ENCODE measurements at places on chromosomes 5 and 9.
A peak's percentile ranks its signal among the peaks of the same experiment; 100 is the strongest.

DNA sequence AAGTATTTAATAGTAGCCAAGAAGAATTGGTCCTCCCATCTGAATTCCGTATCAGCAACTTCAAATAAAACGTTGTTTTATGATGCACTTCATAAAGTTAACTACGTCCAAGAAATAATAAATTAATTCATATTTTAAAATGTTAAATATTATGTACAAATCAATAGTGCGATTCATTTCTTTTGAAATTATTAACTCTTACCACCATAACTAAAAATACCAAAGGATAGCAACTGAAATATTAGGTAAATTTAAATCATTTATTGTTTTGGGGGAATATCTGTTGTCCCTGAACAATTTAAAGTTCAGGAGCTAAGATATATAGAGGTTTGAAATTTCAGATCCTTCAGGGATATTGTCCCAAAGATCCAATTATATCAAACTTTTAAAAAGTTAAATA lies at the start of gene OR2K2:
TSS of gene OR2K2 (minus strand) at position 101 of the 400 bp plus-strand sequence. CDS start 1,791 bp downstream, outside the sequence.
- no peak for DNase-seq

DNA sequence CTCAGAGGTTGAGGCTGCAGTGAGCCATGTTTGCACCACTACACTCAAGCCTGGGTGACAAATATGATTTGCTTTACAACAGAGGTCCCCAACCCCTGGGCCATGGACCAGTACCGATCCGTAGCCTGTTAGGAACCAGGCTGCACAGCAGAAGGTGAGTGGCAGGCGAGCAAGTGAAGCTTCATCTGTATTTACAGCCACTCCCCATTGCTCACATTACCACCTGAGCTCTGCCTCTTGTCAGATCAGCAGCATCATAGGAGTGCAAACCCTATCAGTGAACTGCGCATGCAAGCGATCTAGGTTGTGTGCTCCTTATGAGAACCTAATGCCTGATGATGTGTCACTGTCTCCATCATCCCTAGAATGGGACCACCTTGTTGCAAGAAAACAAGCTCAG lies 42.5 kb downstream of the SAXO1 start:
- no peak for DNase-seq

DNA sequence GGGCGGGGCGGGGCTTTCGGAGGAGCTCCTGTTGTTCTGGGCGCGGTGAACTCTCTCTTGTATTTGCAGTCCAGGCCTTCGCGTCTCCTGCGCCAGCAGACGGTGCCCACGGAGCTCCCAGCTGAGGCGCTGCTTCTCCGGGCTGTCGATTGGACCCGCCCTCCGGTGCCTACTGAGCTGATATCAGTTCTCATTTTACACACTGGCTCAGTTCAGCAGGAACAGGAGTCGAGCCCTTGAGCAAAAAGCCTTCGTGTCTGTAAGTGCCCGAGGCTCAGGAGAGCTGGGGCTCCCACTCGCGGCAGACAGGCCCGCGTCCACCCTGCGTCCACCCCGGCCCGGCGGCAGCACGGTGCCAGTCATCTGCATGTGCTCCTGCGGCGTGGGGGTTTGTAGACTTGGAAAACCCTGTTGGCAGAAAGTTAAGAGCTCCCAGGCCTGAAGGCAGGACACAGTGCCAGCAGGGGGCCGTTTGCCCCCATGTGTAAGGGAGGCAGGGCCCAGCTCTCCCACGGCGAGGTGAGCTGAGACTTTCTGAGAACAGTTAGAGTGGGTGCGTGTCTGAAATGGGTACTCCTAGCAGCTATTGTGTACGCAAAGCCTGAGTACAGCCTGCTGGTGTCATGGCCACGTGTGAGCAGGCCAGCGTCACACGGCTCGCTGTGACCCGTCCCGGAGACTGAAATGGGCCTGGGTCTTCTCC lies 231.5 kb downstream of the FANCC start:
- DNase-seq: no peak

DNA sequence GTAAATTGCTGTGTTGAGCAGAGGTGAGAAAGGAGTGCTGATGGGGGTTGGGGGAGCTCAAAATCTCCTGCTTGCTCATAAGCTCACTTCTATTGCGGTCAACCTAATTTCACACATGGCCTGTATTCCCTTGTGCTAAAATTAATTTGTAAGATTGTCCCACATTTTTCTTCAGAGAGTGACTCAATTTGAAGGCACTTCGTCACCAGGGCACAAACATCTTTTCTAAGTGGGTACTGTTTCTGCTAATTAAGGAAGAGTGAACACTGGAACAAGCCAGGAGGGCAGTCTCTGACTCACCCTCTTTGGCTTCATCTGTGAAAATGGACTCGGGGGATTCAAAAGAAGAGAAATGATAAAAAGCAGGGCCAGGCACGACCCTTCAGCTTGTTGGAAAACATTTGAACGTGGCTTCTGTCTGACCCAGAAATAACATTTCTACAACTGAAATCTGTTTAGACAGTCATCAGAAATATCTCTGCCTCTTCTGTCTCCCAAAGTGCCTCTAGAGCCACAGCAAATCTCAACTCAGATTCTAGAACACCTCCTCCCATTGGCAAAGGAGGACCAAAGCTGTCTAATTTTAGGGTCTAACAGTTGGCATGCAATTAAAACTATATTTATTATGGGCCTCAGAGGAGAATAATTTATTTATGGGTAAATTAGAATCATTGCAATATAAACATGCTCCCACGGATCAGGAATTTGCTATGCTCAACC lies 49.8 kb downstream of the FEM1C start:
- DNase-seq: no peak

- DNase-seq: peak; percentile 78
Measured at GRCh38 chr5:95712347-95712958, 18.7 kb upstream of the RHOBTB3 start.

DNA sequence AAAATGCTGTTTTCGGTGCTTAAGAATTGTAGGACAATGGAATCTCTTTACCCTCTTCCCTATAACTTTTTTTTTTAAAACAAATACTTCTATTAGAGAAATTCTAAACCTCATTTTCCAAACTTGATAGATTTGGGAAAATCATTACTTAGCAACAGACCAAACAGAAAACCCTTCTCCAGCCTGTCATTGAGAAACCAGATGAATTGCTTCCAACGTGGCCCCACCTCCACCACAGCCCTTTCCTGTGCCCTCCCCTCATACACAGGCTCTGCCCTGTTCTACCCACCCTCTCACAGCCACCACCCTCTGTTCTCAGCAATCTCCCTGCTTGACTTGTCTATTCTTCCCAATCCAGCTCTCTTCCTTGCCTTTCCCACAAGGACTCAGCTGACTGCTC lies 221.2 kb downstream of the DMRT2 start:
- no peak for DNase-seq

GRCh38 chr5:158553962-158554336 lies 545.8 kb downstream of the EBF1 start:
- no peak for DNase-seq

GRCh38 chr9:18184401-18184800 lies 289.6 kb upstream of the ADAMTSL1 start:
- DNase-seq: no peak

DNA sequence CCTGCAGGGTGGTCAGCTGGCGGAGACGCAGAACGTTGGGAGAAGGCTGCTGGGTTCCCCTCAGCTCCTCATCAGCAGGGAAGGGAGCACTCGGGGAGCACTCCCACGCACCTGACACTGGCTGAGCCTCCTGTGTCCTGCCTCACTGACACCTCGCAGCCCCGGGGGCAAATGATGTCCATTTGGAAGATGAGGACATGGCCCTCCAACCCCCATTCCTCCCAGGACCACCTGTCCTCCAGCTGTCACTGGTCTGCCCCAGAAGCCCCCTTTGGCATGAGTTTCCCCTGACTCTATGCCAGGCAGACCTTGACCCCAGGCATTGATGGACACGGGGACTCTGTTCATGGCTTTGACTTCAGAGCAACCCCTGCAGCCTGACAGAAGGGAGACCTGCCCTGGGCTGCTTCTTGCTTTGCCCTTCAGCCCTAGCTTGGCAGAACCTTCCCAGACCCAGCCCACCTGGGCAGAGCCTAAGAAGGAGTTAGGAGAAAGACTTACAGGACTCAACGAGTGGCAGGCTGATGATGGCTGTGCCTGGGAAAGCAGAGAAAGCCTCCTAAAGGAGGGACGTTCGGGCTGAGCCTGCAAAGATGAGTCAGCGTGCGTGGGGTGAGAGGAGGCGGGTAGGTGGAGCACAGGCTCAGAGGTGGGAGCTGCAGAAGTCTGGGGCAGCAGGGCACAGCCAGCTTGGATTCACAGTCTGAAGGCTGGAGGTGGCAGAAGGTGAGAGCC lies 90.6 kb downstream of the LMX1B start:
- DNase-seq: peak; percentile 27

DNA sequence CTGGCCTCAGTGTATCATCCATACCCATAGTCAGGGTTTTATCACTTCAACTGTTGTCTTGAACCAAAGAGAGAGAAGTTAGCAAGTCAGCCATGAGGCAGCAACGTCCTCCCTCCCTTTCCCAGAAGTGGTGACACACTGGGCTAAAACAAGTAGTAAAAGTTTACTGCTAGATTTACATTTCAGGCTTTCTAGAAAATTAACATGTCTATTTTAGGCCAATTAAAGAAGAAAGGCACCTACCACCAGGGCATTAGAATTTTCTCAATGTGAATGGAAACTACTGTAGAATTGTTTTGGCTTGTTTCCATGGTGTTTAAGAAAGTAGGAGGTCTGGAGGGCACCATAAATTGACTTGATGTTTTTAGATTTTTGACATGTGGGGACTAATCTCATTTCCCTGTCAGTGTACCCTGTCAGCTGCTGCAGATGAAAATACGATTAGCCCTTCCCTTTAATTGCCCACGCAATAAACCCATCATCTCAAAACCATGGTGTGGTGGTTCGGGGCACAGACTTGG lies 121.8 kb upstream of the ELL2 start:
- DNase-seq: no peak

- DNase-seq: no peak
Measured at GRCh38 chr5:134550271-134551214, 25.1 kb downstream of the JADE2 start.

DNA sequence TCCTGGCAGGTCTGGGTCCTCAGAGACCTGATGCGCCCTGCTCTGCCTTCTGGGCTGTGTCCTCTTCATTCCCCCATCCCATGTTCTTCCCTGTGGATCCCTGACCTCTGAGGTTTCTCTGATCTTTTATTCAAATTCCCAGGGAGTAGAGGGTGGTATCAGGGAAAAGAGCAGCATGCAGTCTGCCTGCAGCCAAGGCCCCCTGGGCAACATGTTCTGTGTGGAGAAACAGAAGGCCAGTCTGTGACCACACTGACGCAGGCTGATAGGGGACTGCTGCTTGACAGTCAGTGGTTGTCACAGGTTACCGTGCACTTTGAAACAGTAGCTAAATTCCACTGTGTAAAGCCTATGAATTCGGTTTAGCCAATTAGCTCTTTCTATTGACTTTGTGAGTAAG lies 156.6 kb upstream of the IRX2 start:
- no peak for DNase-seq

- no peak for DNase-seq
Measured at GRCh38 chr5:109416882-109417281, 7.1 kb upstream of the PJA2 start.

DNA sequence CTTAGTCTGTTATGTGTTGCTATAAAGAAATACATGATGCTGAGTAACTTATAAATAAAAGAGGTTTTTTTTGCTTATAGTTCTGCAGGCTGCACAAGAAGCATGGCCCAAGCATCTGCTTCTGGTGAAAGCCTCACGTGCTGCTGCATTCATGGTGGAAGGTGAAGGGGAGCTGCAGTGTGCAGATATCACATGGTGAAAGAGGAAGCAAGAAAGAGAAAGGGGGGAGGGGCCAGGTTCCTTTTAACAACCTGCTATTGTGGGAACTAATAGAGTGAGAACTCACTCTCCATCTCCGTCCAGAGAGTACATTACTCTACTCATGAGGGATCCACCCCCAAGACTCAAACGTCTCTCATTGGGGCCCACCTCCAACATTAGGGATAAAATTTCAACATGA lies 12.5 kb upstream of the PARP8 start:
- DNase-seq: no peak

- no peak for DNase-seq
Measured at GRCh38 chr9:80143899-80144298, 572.1 kb downstream of the TLE4 start.

DNA sequence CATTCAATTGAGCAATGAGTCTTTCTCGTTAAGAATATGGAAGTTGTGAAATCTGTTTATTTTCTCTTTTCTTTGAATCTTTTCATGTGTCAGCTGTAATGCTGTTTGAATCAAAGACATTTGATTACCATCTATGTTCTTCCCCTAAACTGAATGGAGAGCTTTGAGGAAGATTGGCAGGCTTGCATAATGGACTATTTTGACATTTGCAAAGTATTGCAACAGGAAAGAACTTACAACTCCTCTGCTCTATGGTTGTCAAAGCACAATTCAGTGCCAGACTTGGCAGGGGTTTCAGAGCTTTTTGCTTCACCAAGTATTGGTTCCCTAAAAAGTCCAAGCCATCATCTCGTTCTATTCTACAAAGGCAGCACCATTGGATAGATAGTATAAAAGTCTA lies 549.0 kb upstream of the NUDT12 start:
- no peak for DNase-seq

- DNase-seq: no peak
Measured at GRCh38 chr5:73899055-73899454, 273.1 kb downstream of the ARHGEF28 start.

DNA sequence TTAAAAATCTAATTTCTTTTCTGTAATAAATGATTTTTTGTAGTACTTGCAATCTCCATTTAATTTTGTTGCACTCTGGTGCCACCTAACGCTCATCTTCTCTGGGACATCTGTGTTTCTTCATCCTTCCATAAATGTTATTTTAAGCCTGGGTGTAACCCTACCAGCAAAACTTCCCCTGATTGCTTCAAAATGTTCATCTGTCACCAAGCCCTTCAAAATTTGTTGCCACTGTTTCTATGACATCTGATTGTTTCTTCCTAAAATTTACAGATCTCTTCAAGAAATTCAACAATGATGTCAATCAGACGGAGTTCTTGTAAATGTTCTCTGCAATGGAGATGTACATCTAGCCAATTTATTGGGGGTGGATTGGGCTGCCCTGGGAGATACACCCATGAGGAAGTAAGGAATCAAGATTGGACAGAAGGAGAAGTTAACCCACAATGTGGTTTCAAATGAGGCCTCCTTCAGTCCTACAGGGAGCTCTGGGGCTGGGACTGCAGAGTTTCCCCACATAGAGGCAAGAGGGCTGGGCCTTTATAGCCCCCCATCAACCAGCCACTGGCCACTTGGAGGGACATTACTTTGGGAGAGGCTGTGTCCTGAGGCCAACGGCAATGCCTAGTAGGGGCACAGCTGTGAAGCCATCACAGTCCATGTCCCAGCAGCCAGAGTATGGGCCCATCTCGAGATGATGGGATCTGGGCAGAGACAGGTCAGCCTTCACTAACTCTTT lies 23.3 kb downstream of the MCTP1 start:
- no peak for DNase-seq

DNA sequence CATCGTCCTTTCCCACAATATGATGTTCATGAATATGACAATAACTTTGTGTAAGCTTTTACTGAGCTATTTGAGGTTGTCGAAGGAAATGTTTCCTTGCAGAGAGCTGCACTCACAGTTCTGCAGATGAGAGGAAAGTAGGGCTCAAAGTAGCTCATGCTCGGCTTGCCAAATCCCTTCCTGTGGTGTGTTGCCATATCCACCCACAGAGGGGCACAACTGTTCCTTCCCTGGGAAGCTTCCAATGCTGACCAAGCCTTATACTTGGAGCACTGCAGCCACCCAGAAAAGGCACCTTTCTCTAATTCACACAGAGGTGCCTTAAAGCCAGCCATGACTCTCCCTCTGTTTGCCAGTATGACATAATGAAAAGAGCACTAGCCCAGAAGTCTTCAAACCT lies 390.3 kb downstream of the CAAP1 start:
- no peak for DNase-seq

Measured in non-pigmented ciliary epithelial cell (primary cell).